ENCODE measurements at places on chromosomes 4 and X. TPM values are rescaled to one million over a fixed set of nuclear protein-coding genes. Genes with fewer than 3 reads are reported as not detected.

The ZNF595 gene
- total RNA-seq = 3.5 TPM

The PAGE5 gene
- total RNA-seq = not detected

The SPON2 gene
- 4.6 TPM for total RNA-seq

The STX18 gene
- total RNA-seq = 26.4 TPM

The NHSL2 gene
- total RNA-seq = 36.9 TPM

The FAM3A gene
- total RNA-seq = 36.4 TPM

The RBMXL3 gene
- total RNA-seq = not detected

The SORBS2 gene
- total RNA-seq = 175 TPM

The CXorf65 gene
- not detected for total RNA-seq

The CLDN34 gene
- 0.35 TPM for total RNA-seq

The ERCC6L gene
- 1.2 TPM for total RNA-seq
